ENCODE measurements at places on chromosomes 6 and 20. TPM values are rescaled to one million over a fixed set of nuclear protein-coding genes. Genes with fewer than 3 reads are reported as not detected.

DDO gene
- 0.10 TPM for total RNA-seq

- no peak for DNase-seq
- H3K27ac ChIP-seq: 0 out of 2 replicates have a peak overlapping the region, but pooled peaks have one; percentile 26
- no peak overlapping the region for H3K4me3 ChIP-seq
- H3K4me1 ChIP-seq: peaks cover 18% of the 10 kb centered on the region
Observed at GRCh38 chr6:25296217-25296905, 17.2 kb downstream of the CARMIL1 start.

- no peak overlapping the region for H3K27ac ChIP-seq
- no peak for DNase-seq
- H3K4me1 ChIP-seq: no peaks in the 10 kb centered on the region
- no peaks in the 10 kb centered on the region for H3K27me3 ChIP-seq
Observed at GRCh38 chr6:150661216-150662007, 61.7 kb downstream of the PLEKHG1 start.

GRCh38 chr6:129519750-129520149 is 190.2 kb downstream of the ARHGAP18 start:
- H3K27me3 ChIP-seq: no peaks in the 10 kb centered on the region
- no peak for DNase-seq
- H3K4me1 ChIP-seq: no peaks in the 10 kb centered on the region
- no peak overlapping the region for H3K4me3 ChIP-seq
- no peak overlapping the region for H3K27ac ChIP-seq
- H3K36me3 ChIP-seq: no peaks in the 10 kb centered on the region

DNA sequence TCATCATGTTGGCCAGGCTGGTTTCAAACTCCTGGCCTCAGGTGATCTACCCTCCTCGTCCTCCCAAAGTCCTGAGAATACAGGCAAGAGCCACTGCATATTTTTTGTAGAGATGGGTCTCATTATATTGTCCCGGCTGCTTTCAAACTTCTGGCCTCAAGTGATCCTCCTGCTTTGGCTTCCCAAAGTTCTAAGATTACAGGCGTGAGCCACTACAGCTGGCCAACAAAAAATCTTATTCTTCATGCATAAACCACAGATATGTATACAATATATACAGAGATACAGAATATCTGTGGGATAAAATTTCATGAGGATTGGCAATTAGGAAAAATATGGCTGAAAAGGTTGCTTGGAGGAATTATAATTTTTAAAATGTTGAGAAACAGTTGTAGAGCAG is 49.9 kb downstream of the SLC35A1 start:
- peaks cover 18% of the 10 kb centered on the region for H3K36me3 ChIP-seq
- DNase-seq: no peak
- H3K27ac ChIP-seq: no peak overlapping the region

Measured in GM23338 (cell line).